ENCODE measurements at places on chromosomes 1 and 21. TPM values are rescaled to one million over a fixed set of nuclear protein-coding genes. Genes with fewer than 3 reads are reported as not detected.

The XKR8 gene
- not detected for polyA plus RNA-seq

The TMEM82 gene
- polyA plus RNA-seq: not detected

The TSPEAR gene
- not detected for polyA plus RNA-seq

The FPGT gene
- polyA plus RNA-seq: 6.4 TPM

The ACKR1 gene
- 3.3 TPM for polyA plus RNA-seq

The PLCH2 gene
- polyA plus RNA-seq: 6.6 TPM

The FMO2 gene
- not detected for polyA plus RNA-seq

The RAB7B gene
- polyA plus RNA-seq: not detected

The TDRD10 gene
- polyA plus RNA-seq: not detected

The OR10Z1 gene
- not detected for polyA plus RNA-seq

The LGR6 gene
- polyA plus RNA-seq: not detected

The SYT2 gene
- polyA plus RNA-seq: 0.04 TPM

The TMPRSS2 gene
- polyA plus RNA-seq: not detected

The ROR1 gene
- polyA plus RNA-seq: 0.27 TPM

The HAX1 gene
- polyA plus RNA-seq: 155 TPM

The MEX3A gene
- 39.8 TPM for polyA plus RNA-seq

The TTC24 gene
- not detected for polyA plus RNA-seq

The ZNF648 gene
- not detected for polyA plus RNA-seq

The TLCD4 gene
- 1.6 TPM for polyA plus RNA-seq

The THAP3 gene
- polyA plus RNA-seq: 51.5 TPM

The TTLL10 gene
- not detected for polyA plus RNA-seq

The LRRC42 gene
- 24.8 TPM for polyA plus RNA-seq

The S100A1 gene
- not detected for polyA plus RNA-seq

The RPTN gene
- not detected for polyA plus RNA-seq

The FLG2 gene
- not detected for polyA plus RNA-seq

The LINGO4 gene
- polyA plus RNA-seq: not detected

The HES3 gene
- polyA plus RNA-seq: not detected

The B3GALT5 gene
- 0.50 TPM for polyA plus RNA-seq

The NCAM2 gene
- 9.8 TPM for polyA plus RNA-seq

The OR10J5 gene
- polyA plus RNA-seq: not detected

The RGS18 gene
- polyA plus RNA-seq: not detected

The PLA2G2D gene
- not detected for polyA plus RNA-seq

The ERG gene
- polyA plus RNA-seq: not detected

The CSF1 gene
- polyA plus RNA-seq: 0.30 TPM

The OR2W3 gene
- polyA plus RNA-seq: not detected

The ARMH1 gene
- polyA plus RNA-seq: 88.3 TPM

The ZNF697 gene
- 69.6 TPM for polyA plus RNA-seq
